ENCODE measurements at places on chromosomes 2 and 18.

GRCh38 chr2:227881866-227882517 lies 10.6 kb downstream of the DAW1 start:
- no peak for DNase-seq

DNA sequence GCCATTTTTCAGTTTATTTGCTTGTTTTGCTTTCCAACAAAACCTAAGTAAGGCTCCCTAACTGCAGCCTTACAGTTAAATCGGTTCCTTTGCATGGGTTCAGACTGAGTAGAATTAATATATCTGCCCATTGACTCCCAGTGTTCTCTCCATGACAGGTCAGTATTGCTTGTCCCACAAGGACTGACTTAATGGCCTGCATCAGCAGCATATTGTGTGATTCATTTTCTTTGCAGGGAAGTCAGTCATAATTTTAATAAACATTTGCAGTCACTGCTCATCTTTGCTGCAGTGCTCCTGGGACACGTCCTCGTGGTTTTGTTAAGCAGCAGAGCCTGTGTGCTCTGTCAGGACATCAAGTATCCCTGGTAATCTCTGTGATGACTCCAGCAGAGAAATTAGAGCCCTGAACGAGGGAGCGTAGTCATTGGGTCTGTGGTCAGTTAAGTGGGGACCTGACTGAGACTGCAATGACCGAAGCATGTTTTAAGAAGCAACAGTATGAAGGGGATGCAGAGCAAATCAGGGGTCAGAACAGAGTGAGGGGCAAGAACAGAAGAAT lies 93.3 kb downstream of the CDH20 start:
- no peak for DNase-seq

DNA sequence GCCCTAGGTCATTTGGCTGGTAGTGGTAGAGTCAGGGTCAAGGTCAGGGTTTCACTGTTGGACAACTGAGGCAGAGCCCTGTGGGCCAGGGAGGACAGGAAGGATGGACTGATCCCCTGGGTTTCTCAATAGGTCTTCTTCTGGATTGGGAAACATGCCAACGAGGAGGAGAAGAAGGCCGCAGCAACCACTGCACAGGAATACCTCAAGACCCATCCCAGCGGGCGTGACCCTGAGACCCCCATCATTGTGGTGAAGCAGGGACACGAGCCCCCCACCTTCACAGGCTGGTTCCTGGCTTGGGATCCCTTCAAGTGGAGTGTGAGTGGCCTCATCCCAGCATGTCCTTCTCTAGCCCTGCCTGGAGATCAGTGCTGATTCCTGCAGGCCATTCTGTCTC lies 18.1 kb downstream of the VIL1 start:
- DNase-seq = no peak

DNA sequence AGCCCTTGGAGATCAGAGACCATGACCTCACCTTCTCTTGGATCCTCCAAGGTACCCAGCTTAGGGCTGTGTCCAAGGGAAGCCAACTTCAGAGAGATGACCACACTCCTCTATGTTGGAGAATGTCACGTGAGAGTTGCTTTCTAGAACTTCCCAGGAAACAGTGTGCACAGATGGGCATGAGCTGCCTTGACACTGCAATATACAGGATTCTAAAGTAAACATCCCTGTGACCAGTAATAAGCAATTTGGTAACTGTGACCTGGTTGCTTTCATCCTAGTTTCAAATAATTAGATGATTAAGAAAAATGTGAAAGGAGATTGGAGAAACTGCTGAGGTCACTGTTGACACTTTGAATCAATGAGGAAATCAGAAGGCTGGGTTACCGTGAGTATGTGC lies 181.1 kb upstream of the EPAS1 start:
- no peak for DNase-seq

GRCh38 chr2:196233805-196234475 lies 62.6 kb upstream of the STK17B start:
- no peak for DNase-seq

GRCh38 chr18:54043484-54044251 lies 180.8 kb downstream of the MBD2 start:
- no peak for DNase-seq

GRCh38 chr2:62114564-62114963 lies 81.4 kb upstream of the B3GNT2 start:
- DNase-seq = no peak

DNA sequence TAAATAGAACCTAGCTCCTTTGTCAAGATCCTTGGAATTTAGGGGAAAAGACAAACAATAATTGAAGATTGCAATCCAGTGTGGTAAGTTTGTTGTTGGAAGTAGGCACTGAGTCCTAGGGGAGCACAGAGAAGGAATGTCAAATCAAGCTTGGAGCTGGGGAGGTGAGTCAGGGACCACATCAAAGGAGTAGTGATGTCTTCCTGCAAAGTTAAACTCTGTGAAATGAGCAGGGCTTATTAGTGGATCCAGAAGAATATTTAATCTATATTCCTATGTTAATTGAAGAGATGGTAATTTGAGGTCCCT lies 41.7 kb upstream of the NABP1 start:
- no peak for DNase-seq

DNA sequence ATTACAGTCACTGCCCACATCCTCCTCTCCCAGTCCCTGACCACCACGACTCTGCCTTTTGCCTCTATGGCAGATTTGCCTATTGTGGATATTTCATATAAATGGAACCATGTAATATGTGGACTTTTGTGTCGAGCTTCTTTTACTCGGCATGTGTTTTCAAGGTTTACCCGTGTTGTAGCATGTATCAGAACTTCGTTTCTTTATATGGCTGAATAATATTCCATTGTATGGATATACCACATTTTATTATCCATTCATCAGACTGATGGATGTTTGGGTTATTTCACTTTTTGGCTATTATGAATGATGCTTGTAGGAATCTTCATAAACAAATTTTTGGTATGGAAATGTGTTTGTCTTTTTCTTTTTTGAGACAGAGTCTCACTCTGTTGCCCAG lies 24.2 kb upstream of the E2F6 start:
- no peak for DNase-seq

DNA sequence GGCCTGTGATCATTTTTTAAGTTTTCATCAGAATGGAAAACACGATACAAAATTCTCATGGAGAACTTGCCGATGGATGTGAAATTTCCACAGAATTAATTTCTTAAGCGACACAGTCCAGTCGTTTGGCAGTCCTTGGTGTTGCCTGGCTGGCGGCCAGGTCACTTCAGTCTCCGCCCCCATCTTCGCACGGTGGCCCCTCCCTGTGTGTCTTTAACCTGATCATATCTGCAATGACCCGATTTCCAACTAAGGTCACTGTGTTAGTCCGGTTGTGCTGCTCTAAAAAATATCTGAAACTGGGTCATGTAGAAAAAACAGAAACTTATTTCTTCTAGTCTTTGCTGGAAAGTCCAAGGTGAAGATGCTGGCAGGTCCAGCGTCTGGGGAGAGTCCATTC lies 44.5 kb upstream of the COPS8 start:
- no peak for DNase-seq

DNA sequence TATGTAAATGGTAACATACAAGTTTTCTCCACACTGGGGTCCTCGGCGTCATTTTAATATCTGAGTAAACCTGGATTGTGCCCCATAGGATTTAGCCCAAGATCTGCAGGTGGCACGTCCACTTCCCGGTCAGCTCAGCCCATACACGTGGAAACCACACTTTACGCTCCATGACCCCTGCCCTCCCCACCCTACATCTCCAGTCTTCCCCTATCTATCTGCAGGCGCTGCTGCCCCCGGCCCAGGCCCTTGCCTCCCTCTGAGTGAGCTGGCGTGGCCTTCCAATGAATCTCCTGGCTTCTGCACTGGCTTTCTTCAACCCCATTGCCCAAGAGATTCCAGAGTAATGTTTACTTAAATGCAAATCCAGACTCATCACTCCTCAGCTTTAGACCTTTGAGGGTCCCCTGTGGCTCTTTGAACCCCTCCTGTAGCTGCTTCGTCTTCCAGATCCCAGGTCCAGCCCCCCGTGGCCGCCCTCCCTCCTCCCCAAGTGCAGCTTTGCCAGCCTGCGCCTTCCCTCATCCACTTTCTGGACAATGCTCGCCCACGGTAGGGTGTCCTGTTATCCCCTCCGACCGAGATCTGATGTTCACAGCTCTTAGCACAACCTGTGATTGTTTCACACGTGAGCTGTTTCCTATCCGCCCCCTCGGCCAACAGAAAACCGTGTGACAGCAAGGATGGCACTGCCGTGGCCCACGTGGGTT lies 421.4 kb upstream of the SALL3 start:
- DNase-seq = no peak

DNA sequence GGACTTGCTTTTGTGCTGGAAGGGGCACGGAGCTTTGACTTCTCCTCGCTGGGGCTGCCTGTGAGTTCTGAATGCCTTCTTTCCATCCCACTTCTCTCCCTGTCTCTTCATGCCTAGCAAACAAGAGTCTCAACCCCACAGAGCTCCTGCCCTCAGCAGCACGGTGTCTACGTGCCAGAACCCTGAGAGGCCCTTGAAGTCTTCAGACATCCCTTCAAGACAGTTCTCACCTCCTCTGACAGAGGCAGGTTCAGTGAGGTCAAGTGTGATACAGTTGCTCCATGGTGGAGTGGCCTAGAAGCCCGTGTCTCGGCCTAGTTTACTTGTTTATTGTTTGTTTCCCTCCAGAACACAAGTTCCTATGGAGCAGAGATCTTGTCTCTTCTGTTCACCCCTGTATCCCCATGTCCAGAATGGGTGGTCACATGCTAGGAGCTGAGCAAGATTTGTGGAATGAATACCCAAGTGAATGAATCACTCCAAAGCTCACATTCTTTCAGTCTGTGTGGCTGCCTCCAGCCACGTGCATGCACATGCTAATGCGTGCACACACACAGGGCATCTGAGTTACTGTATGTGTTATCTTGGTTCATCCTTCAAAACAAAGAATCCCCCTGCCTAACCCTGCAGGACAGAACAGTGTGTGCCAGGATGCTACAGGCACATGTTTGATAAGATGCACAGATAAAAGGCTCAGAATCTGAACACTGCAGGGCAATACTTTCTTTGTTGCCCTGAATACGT lies 391.6 kb downstream of the NBAS start:
- no peak for DNase-seq

- no peak for DNase-seq
These were observed 4.8 kb upstream of the TMEM37 start for GRCh38 chr2:119426801-119427395.

GRCh38 chr2:88081924-88082608 lies 14.4 kb downstream of the SMYD1 start:
- no peak for DNase-seq

- no peak for DNase-seq
These were observed 17.6 kb downstream of the MYL12B start for GRCh38 chr18:3279201-3280185.

GRCh38 chr2:35887146-35887545 lies 468.4 kb upstream of the CRIM1 start:
- DNase-seq = no peak

DNA sequence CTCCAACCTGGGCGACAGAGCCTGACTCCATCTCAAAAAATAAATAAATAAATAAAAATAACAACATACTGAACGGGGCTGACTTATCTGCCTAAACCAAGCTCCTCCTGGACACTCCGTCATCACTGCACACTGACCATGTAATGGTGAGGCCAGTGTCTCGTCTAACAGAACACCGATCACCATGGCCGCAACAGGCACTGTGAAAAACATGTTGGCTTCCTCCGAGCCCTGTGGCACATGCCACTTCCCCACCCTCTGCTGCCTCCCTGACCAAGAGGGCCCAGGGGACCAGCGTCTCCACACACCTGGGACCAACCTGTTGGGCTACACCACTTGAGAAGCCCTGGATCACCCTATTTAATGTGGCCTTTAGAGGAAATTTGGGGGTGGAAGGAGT lies 33.9 kb downstream of the ZNF516 start:
- DNase-seq = no peak

- DNase-seq = peak; percentile 45
These were observed 101.9 kb downstream of the CDH20 start for GRCh38 chr18:61435064-61435652.

GRCh38 chr18:77765468-77765867 lies 515.8 kb downstream of the GALR1 start:
- DNase-seq = peak; percentile 42

GRCh38 chr18:70181015-70181414 lies 24.5 kb downstream of the RTTN start:
- no peak for DNase-seq

DNA sequence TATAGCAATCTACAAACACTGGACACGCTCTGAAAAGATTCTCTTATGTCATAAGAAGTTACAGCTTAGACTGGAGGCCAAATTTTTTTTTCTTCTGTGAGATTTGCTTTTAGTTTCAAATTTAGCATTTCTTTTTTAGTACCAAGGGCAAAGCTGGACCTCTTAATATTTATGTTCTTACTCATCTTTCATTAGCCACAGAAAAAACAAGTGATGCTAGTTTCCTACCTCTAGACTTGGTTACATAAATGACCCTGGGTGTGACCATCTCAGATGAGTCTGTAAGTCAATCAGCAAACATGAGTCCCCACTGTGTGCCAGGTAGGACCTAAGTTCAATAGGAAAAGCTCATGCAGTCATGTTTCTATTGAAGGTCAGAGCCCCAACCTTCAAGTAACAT lies 94.4 kb downstream of the MEP1B start:
- DNase-seq = no peak

GRCh38 chr2:187008111-187008510 lies 159.1 kb upstream of the ZSWIM2 start:
- no peak for DNase-seq

- peak; percentile 9 for DNase-seq
These were observed 73.7 kb upstream of the DNAJC10 start for GRCh38 chr2:182642328-182642727.

- no peak for DNase-seq
These were observed 26.8 kb upstream of the HAAO start for GRCh38 chr2:42819160-42819559.

DNA sequence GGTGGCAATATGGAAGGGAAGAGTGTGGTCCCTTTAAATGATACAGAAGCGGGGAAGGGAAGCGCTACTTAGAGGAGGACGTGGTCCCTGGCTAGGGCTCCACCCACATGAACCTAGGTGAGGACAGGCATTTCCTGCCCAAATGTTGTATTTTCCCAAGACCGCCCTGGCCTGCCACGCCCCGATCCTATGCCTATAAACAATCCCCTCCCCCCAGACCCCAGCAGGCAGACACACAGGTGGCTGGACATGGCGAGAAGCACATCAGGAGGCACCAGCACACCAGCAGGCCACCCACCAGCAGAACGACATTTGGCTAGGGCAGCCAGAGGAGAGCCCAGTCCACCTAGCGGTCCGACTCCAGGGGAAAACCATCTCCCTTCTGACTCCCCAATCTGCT lies 47.2 kb downstream of the METTL8 start:
- DNase-seq = no peak

GRCh38 chr2:77458216-77458615 lies 64.0 kb downstream of the LRRTM4 start:
- DNase-seq = no peak

GRCh38 chr18:68060871-68061270 lies 544.4 kb upstream of the DSEL start:
- DNase-seq = no peak

GRCh38 chr18:57057890-57058289 lies 89.0 kb upstream of the BOD1L2 start:
- no peak for DNase-seq
